ENCODE measurements at places on chromosomes 2 and 18. TPM values are rescaled to one million over a fixed set of nuclear protein-coding genes. Genes with fewer than 3 reads are reported as not detected.

The SERPINB11 gene
- total RNA-seq: not detected

The REG1B gene
- total RNA-seq: not detected

The CLEC4F gene
- not detected for total RNA-seq

DNA sequence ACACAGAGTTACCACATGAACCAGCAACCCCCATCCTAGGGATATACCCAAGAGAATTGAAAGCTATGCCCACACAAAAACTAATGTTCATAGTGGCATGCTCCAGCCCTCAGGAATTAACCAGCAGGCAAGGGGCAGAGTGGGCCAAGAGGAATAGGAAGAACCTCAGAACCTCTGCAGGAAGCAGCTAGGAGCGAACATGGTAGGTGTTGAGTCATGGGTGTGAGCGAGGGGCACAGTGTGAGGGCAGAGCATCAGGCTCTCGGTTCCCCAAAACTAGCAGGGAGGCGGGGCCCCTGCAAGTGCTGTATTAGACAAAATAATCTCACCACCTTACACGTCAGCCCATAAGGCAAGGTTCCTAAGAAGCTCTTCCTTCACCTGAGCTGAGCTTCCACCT, 5.6 kb upstream of the RUFY4 start:
- H3K27me3 ChIP-seq: no peaks in the 10 kb centered on the region
- H3K36me3 ChIP-seq: no peaks in the 10 kb centered on the region
- no peak overlapping the region for H3K4me3 ChIP-seq
- peaks cover 7% of the 10 kb centered on the region for H3K4me1 ChIP-seq
- DNase-seq: no peak

DNA sequence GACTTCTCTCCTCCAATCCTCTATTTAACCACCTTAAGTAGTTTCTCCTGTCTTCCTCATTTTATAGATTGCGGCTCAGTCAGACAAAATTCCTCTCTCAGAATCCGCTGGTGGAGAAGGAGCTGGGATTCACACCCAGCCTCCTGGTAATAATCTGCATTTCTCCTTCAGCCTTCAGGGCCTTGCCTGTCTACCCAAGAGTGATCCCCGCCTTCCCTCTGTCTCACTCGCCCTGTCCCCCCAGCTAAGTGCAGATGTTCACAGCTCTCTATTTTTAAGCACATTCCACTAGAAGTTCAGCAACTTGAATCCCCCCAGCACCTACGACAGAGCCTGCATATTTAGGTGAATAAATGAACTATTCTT, 212.5 kb upstream of the HAAO start:
- no peak overlapping the region for H3K27ac ChIP-seq
- no peaks in the 10 kb centered on the region for H3K27me3 ChIP-seq
- no peak overlapping the region for H3K4me3 ChIP-seq
- H3K4me1 ChIP-seq: no peaks in the 10 kb centered on the region

GRCh38 chr2:214077727-214078126, 333.1 kb upstream of the VWC2L start:
- no peaks in the 10 kb centered on the region for H3K4me1 ChIP-seq
- no peak for DNase-seq
- H3K36me3 ChIP-seq: no peaks in the 10 kb centered on the region
- H3K27me3 ChIP-seq: no peaks in the 10 kb centered on the region
- no peak overlapping the region for H3K4me3 ChIP-seq

DNA sequence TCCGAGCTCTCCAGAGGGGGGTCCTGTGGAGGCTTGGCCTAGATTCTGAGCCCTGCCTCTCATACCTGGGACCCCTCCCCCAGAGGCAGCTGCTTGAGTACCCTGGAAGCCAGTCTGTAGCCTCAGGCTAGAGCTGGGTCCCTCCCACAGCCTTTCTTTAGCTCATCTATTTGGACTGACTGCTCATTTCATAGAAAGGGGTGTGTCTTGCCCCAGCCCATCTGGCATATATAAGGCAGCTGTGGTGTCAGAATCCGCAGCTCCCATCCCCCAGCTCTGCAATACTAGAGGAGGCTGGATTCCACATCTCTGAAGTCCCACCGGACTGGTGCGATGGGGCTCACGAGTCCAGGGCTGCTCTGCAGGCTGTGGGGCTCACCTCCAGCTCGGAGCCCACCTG, 26.1 kb downstream of the MPHOSPH10 start:
- no peak overlapping the region for H3K27ac ChIP-seq
- H3K4me1 ChIP-seq: peaks cover 2% of the 10 kb centered on the region
- no peaks in the 10 kb centered on the region for H3K27me3 ChIP-seq
- H3K36me3 ChIP-seq: no peaks in the 10 kb centered on the region

DNA sequence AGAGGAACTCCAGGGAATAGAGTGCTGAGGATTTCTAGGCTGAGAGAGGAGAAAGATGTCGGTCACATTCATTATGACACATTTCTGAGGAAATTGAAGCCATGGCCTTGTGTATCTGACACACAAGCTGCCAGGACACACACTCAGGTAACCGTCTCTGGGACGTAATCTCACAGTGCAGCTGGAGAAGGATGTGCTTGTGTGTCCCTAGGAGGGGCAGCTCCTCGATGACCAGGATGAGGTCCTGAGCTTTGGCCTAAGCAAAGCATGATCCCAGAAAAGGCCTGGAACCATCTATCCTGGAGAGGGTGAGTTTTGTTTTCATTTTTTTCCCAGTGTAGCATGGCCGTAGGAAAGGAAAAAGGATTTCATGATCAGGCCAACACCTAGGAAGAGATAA, 102.2 kb downstream of the CAPN13 start:
- H3K4me3 ChIP-seq: no peak overlapping the region
- no peak for DNase-seq
- no peak overlapping the region for H3K27ac ChIP-seq
- H3K4me1 ChIP-seq: no peaks in the 10 kb centered on the region
- H3K27me3 ChIP-seq: no peaks in the 10 kb centered on the region

GRCh38 chr2:70607121-70607561, 53.5 kb upstream of the TGFA start:
- no peaks in the 10 kb centered on the region for H3K4me1 ChIP-seq
- H3K27me3 ChIP-seq: no peaks in the 10 kb centered on the region
- no peak overlapping the region for H3K4me3 ChIP-seq
- no peaks in the 10 kb centered on the region for H3K36me3 ChIP-seq
- DNase-seq: no peak

DNA sequence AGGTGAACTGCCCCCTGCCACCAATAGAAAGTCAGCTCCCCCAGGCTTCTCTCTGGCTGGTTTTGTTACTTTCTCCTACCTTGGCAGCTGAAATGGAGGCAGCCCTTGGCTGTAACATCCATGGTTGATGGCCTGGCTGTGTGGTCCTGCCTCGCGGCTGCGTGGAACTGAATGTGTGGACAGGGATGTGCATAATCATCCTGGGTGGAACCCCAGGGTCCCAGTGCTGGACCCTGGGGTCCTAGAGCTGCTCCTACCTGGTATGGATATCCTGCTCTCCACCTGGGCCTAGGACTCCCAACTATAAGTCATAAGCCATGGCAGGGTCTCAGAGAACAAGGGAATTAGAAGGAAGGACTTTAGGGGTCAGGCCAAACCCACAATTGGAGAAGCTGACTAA, 93.5 kb downstream of the CAPN13 start:
- no peaks in the 10 kb centered on the region for H3K4me1 ChIP-seq
- no peaks in the 10 kb centered on the region for H3K36me3 ChIP-seq
- H3K27me3 ChIP-seq: no peaks in the 10 kb centered on the region

- no peaks in the 10 kb centered on the region for H3K36me3 ChIP-seq
- no peaks in the 10 kb centered on the region for H3K27me3 ChIP-seq
- no peak overlapping the region for H3K4me3 ChIP-seq
Measured at GRCh38 chr2:88248280-88248828, 78.2 kb downstream of the THNSL2 start.
